ENCODE measurements at places on chromosomes 11 and 22.

GRCh38 chr11:133808393-133809140 lies 36.7 kb downstream of the SPATA19 start:
- DNase-seq, result no peak

GRCh38 chr11:74870485-74870884 lies 78.4 kb downstream of the XRRA1 start:
- DNase-seq, result no peak

DNA sequence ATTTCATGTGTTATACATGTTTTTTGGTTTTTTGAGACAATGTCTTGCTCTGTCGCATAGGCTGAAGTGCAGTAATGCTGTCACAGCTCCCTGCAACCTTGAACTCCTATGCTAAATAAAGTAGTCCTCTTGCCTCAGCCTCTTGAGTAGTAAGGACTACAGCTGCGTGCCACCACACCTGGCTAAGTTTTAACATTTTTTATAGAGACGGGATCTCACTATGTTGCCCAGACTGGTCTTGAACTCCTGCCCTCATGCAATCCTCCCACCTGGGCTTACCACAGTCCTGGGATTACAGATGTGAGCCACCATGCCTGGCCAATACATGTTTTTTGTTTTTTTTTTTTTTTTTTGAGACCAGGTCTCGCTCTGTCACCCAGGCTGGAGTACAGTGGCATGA lies 33.9 kb downstream of the SWAP70 start:
- DNase-seq, result no peak

DNA sequence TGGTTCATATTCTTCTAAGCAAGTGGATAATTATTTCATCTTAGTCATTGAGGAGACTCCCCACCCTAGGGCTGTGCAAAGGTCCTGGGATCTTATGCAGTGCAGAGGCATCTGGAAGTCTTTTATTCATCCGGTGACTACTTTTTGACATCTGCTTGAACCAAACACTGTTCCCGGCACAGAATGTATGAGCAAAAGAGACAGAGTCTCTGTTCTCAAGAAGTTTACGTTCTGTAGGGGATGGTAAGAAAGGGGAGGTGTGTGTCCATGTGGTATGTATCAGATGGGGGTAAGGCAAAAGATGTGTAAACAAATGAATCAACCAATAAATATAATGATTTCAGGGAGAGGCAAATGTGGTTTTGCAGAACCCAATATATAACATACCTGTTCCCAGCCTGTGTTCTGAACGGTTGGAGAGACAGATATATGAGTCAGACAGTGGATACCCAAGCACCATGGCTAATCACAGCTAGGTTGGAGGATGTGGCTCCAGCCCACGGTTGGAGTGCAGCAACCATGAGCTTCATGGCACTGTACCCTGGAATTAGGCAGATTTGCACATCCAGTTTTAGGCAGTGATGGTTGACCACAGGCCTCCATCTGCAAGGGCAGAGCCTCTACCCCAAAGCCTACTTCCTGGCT lies 75.1 kb upstream of the CADM1 start:
- DNase-seq, result peak; percentile 2

DNA sequence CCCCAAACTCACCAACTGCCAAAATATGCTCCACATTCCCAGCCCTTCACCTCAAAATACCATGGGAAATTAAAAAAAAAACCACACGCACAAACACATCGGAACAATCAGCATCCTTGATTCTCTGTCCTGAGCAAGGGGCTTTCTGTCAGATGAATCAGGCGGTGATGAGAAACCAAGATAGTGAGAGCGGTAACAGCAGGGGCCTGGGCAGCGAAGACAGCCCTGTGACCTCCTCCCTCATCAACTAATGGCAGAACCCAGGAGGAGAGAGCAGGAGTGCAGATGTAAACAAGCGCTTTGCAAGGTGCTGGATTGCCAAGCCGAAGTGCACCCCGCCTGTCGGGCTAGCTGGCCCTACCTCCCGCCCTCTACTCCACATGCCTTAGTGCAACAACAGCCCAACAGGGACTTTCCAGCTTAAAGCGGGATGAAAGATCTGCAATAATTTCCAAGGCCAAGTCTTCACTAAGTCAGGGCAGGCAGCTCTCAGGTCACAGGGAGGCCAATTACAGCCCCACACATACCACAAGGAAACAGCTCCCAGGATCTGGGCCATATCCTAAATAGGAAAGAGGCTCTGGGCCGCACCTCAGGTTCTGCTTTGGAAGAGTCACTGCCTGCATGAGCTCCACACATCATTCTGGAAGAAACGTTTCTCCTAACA lies 72.2 kb upstream of the BID start:
- DNase-seq, result no peak

DNA sequence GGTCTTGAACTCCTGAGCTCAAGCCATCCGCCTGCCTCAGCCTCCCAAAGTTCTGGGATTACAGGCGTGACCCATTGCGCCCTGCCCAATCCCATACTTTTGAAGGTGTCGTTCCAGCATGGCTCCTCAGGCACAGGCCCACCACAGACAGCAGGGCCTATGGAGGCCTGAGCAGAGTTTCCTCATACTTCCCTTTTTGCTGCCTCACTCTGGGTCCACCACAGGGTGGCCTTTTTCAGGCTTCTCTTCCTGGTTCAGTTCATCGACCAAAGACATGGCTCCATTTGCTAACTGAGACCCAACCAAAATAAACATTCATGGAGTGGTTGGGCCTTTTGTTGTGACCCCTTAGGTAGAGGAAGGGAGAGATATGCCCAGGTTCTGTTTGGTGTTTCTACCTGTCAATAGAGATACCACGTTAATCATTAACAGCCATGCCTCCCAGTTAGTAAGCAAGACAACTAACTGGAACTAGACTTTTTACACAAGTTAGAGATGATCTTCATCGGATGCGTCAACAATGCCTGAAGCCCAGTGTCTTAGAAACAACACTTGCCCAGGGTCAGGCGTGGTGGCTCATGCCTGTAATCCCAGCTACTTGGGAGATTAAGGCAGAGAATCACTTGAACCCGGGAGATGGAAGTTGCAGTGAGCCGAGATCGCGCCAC lies 35.1 kb downstream of the TRIOBP start:
- no peak for DNase-seq

- no peak for DNase-seq
These were observed 38.0 kb upstream of the JAM3 start for GRCh38 chr11:134030853-134031252.

DNA sequence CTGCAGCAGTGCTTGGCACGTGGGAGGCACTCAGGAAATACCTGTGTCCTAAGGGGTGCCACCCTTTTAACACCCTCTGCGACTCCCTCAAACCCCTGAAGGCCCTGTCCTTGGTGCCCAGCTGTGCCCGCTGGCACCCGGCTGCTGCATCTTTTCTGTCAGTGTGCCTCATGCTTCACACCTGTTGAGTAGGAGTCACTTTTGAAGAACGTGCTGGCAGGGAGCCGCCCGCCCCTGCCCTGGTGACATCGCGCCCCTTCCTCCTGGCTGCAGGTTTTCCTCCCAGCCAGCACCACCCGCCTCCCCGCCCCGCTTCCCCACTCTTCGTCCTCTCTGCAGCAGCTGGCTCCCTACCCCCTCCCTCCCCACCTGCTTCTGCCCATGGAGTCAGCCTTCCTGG lies 17.8 kb downstream of the FRMD8 start:
- no peak for DNase-seq

DNA sequence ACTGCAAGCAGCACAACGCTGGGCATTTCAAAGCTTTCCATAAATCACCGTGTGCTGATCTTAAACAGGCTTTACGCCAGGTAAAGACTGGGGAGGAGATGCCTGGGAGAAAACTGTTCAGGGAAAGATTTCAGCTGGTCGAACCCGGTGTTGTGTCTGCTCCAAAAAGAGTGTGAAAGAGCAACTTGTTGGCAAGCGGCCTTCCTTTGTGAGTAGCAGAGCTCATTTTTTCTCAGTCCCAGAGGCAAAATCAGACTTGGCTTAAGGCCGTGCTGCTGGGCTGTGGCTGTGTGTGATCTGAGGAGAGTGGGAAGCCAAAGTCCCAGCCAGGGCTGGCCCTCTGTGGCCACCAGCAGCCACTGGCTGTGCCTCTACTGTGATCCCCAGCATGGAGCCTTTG lies 75.7 kb upstream of the E2F8 start:
- DNase-seq, result no peak

GRCh38 chr11:128174465-128175291 lies 412.7 kb downstream of the ETS1 start:
- no peak for DNase-seq

DNA sequence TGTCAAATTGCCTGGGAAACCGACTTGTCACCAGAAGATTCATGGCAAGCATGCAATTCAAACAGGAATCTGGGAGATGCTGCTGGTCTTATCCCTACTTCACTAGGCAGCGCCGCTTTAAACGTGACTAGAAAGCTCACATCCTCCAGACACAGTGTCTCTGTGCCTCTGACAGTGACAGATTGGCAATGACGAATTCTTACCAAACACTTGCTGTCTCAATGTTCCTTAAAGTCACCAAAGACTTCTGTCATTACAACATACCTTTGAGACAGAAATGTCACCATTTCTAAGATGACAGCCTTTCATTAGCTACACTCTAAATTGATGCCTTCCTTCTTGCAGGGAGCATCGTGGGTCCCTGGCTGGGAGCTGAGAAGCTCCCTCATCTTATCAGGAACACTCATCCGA lies 197.8 kb downstream of the CWF19L2 start:
- DNase-seq, result no peak

DNA sequence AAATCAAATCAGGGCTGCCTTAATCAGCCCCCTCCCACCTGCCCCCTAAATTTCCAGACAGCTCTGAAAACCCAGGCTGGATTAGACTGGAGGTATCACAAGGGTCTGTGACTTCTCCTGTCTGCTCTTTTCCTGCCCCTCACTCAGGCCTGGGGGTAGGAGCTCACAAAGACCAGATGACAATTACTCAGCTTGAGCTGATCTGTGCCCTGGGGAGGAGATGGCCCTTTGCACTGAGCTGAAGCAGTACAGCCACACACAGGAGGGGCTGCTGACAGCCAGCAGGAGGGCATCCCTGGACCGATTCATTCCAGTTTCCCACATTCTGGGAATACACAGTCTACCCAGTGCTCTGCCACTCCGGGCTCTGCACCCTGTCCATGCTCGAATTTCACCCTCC lies 4.2 kb downstream of the ABCC8 start:
- DNase-seq, result no peak

GRCh38 chr22:31346733-31347250 lies 646 bp upstream of the PATZ1 start:
- DNase-seq, result no peak

GRCh38 chr11:16775614-16776283 lies 37.3 kb downstream of the C11orf58 start:
- DNase-seq, result no peak

DNA sequence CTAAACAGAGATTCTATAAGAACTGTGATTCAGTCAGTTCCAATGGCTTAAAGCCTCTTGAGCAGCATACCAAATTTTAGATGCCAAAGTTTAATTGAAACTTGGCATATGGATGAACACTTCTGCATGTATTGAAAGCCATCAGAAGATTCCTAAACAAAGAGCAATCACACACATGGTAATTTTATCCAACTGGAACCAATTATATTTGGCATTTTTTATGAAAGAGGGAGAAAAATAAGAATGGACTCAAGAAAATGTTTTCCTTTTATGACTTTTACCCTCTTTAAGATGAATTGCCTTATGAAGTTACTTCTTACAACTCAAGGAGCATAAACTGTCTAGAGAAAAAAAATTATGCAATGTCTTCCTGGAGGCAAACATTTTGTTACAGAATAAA lies 7.4 kb downstream of the TRPC6 start:
- no peak for DNase-seq

DNA sequence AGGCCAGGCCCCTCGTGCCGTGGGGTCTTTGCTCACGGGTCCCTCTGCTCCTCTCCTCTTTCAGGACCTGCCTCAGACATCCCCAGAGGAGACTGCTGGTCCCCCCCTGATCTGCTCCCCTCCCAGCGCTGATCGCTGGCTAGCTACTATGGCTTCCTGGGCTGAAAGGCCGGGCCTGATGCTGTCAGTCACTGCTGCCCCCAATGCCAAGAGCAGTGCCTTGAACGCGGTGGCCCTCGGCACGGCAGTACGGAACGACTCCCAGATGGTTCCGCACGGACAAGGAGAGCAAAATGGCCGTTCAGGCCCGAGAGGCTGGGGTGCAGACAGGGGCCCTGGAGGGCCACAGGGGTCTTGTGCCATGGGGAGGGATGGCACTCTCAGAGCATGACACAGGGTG lies 21.5 kb downstream of the SULT4A1 start:
- no peak for DNase-seq

DNA sequence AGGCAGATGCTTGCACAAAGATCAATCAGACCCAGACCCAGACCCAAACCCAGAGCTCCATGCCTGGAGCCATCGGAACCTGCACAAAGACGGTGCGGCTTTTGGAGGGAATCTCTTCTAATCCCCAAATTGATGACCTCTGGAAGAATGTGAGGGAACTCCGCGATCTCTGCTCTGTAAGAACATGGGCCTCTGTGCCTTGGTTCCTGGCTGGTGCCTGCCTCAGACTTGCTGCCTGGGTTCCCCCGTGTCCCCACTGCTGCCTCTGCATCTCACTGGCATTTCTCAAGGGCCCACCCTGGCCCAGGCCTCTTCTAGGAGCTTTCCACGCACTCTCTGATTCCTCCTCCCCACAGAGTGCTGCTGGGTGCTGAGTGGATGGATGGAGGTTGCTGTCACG lies 1044.4 kb downstream of the TBC1D22A start:
- DNase-seq, result no peak

DNA sequence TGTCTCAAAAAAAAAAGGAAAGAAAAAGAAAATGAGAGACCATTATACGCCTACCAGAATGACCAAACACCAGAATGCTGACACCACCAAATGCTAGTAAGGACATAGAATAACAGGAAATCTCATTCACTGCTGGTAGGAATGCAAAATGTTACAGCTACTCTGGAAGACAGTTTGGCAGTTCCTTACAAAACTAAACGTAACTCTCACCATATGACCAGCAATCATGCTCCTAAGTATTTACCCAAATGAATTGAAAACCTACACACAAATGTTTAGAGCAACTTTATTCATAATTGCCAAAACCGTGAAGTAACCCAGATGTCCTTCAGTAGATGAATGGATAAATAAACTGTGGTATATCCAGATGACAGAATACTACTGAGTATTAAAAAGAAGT lies 7.2 kb downstream of the CHKA start:
- no peak for DNase-seq

DNA sequence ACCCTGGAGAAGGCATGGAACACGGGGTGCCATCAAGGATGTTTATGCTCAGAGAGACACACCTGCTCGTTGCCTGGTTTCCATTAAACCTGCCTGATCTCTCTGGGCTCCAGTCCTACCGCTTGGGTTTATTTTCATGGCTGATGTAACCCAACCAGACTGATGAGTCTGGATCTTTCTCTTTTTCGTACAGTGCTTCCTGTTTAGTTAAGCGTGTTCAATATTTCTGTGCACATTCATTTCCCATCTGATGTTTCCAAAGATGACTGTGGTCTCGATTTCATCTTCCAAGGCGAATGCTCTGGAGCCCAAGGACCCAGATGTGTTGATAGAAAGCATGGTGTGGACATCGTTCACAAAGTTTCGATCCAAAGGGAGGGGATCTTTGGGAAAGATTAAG lies 84.3 kb downstream of the SNX19 start:
- no peak for DNase-seq

GRCh38 chr11:16936643-16937042 lies 77.6 kb downstream of the PLEKHA7 start:
- no peak for DNase-seq
